ENCODE measurements at places on chromosomes 5 and 9.

- DNase-seq = peak; percentile 90
Observed at GRCh38 chr5:84378420-84378819, 6.3 kb downstream of the EDIL3 start.

DNA sequence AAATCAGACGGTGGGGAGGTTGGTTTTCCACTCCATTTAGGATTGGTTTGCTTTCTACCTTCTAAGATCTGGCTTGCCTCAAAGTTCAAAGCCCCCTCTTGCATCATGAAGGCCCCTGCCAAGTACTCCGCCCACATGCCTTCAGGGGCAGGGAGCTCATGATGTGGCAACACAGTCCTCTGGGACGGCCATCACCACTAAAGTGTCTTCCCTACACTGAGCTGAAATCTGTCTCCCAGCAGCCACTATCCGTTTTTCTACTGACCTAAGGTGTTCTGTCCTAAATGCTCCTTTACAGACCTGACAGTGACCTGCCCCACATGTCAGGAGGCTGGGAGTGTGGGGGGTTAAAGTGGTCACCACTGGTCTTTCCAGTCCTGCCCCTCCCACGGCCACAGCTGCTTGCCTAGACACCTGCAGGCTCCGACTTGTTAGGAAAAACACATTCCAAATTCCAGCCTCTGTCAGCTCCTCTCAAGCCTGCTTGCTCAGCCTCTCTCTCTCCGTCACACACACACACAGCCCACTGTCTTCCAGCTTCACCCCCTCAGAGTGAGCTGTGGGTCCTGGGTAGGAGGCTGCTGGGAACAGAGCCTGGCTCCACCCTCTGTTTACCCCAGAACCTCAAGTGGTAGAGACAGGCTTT, 44.9 kb downstream of the SHB start:
- peak; percentile 67 for DNase-seq

DNA sequence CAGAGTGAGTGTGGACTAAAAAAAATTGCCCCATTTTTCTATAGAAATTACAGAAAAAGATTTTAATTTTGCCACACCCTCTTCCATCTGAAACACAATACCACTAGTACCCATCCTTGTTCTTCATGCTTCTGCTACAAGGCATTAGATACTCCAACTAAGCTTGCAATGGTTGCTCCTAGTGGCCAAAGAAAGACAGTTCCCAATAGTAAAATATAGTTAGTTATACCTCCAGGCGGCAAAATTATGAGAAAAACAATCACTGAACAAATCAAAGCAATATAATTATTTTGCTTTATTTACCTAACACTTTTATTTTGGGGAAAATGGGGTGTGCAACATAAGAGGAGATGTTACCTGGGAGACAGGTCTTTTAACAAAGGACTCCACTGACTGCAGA, 101.2 kb downstream of the RAPGEF6 start:
- no peak for DNase-seq

- DNase-seq = no peak
Observed at GRCh38 chr9:113990570-113990907, 87.6 kb downstream of the AMBP start.

- no peak for DNase-seq
Observed at GRCh38 chr5:86986837-86987236, 280.8 kb upstream of the RASA1 start.

GRCh38 chr5:132678735-132679134, 4.9 kb downstream of the IL4 start:
- no peak for DNase-seq

- DNase-seq = no peak
Observed at GRCh38 chr5:117954331-117954730, 1034.0 kb downstream of the DTWD2 start.

DNA sequence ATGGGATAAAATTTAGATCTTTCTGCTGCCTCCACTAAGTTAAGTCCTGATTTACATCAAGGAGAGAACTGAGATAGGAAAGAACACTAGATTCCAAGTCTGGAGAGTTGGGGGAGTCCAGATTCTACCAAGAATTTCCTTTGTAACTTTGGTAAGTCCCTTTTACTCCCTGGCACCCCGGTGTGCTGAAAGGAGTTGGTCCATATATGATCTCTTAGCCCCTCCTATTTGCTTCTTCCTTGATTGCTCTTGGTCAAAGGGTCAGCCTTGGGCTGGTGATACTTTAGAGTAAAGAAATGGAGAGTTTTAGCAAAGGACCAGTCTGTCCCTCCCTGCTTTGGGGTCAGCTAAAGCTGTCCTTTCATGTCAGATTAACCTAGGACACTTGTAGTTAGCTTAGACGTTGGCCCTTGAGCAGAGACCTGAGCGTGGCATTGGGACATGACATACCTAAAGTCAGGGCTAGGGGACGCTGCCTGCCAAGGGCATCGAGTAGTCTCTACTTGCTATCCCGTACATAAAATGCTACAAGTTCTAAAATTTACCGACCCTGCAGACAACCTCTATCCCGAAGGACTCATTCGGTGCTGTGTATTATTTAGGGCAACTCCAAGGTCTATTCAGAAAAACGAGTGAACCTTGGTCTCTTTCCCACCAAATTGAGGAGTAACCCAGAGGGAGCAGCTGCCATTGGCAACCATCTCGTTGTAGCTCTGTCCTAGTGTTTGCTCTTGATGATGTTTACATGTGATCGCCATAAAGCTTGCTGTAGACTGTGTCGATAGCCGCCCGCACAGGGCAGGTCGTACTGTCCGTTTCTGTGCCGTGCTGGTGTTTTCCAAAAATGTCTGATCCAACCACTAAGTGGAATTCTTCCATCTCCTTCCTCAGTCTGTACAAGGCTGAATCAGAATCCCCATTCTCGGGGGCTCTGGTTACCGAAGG, 94.4 kb downstream of the PDE6A start:
- DNase-seq = no peak

- DNase-seq = no peak
Observed at GRCh38 chr5:117201001-117201400, 626.4 kb upstream of the SEMA6A start.

DNA sequence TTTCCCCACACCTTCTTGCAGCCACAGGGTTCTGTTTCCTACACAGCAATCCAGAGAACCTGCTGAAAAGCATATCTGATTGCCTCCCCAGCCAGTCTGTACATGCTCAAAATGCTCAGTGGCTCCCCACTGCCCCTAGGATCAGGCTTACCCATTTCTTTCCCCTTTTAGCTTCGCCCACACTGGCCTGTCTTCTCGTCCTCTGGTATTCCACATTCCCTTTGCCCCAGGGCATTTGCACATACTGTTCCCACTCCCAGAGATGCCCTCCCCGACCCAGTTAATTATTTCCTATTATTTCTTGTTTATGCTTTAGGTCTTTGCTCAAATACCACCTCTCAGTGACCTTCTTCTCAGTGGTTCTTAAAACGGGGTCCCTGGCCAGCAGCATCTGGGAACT, 6.7 kb upstream of the TSPAN17 start:
- no peak for DNase-seq

All from astrocyte of the spinal cord (primary cell).